HT-29 (cell line): ENCODE measurements at places on chromosomes 11 and 22. TPM values are rescaled to one million over a fixed set of nuclear protein-coding genes. Genes with fewer than 3 reads are reported as not detected.

RAB38 gene
- not detected in 2 replicates for total RNA-seq

CBLIF gene
- total RNA-seq = not detected in 2 replicates

CCDC73 gene
- total RNA-seq = not detected in 2 replicates

OR51B4 gene
- not detected in 2 replicates for total RNA-seq

NOX4 gene
- total RNA-seq = not detected in 2 replicates

TSPAN32 gene
- 1.4 and 2.5 TPM in 2 replicates for total RNA-seq

GVQW3 gene
- 1.8 and 2.1 TPM in 2 replicates for total RNA-seq

SCO2 gene
- 5.0 and 5.5 TPM in 2 replicates for total RNA-seq
